ENCODE measurements at places on chromosomes 3 and 15.

- DNase-seq, result no peak
Observed at GRCh38 chr3:122299215-122299614, 25.8 kb upstream of the CSTA start.

DNA sequence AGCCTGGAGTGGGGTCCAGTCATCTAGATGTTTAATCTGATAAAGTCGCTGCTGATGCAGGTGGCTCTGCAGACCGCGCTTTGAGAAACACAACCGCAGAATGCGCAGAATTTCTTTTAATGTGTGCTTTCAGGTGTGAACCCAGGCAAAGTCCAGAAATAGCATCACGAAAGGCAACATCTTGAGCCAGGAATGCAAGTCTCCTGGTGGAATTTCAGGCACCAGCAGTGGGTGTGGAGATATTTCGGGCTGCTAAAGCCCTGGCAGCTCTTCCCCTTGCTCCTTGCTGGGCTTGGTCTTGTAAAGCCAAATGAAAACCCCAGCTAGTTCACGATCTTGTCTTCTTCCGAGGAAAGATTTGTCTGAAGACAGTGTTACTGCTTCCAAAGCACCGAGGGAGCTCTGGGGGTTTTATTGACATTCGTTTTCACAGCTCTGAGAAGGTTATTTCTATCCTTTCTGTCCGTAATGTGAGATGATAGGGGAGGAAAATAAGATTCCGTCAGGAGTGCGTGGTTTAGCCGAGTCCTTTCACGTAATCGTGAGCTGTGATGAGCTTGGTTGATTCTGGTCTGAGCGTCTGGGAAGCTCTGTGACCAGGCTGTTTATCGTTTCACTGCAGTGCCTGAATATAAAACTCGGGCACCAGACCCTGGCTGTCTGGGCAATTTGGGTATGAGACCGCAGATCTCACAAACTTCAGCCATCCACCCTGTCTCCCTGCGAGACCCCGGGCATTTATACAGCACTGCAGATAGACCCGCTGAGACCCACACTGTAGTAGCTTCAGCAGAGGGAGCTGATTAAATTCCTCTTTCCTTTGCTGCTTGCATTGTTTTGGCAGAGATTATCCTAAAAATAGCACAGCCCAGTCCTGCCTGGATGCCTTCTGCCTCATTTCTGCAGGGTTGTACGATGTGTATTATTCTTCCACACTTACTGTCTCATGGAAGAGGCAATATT, 67.0 kb upstream of the SLC25A26 start:
- no peak for DNase-seq

- DNase-seq, result no peak
Observed at GRCh38 chr3:117184574-117184973, 475.0 kb downstream of the TUSC7 start.

- DNase-seq, result no peak
Observed at GRCh38 chr3:16828815-16829214, 55.9 kb upstream of the PLCL2 start.

GRCh38 chr3:62372621-62373041, 719 bp downstream of the FEZF2 start:
- DNase-seq, result no peak

GRCh38 chr3:54020436-54020835, 101.9 kb upstream of the CACNA2D3 start:
- DNase-seq, result no peak

DNA sequence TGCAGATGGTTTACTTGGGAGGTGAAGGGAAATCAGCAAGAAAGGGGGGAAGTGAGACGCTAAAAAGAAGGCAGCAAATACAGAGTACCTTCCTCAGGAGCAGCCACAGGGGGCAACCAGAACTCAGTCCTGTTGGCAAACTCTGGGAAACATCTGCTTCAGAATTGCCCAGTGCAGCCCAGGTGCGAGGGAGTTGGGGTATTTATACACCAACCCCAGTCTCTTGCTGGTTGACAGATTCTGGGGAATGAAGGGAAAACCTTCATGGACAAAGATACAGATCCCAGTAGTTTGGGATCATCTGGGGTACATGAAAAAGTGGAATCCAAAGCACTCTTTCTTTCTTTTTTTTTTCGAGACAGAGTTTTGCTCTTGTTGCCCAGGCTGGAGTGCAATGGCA, 25.3 kb upstream of the PGPEP1L start:
- no peak for DNase-seq

- DNase-seq, result no peak
Observed at GRCh38 chr3:152452318-152452717, 183.6 kb downstream of the MBNL1 start.
